ENCODE measurements at places on chromosomes 2 and 18.

DNA sequence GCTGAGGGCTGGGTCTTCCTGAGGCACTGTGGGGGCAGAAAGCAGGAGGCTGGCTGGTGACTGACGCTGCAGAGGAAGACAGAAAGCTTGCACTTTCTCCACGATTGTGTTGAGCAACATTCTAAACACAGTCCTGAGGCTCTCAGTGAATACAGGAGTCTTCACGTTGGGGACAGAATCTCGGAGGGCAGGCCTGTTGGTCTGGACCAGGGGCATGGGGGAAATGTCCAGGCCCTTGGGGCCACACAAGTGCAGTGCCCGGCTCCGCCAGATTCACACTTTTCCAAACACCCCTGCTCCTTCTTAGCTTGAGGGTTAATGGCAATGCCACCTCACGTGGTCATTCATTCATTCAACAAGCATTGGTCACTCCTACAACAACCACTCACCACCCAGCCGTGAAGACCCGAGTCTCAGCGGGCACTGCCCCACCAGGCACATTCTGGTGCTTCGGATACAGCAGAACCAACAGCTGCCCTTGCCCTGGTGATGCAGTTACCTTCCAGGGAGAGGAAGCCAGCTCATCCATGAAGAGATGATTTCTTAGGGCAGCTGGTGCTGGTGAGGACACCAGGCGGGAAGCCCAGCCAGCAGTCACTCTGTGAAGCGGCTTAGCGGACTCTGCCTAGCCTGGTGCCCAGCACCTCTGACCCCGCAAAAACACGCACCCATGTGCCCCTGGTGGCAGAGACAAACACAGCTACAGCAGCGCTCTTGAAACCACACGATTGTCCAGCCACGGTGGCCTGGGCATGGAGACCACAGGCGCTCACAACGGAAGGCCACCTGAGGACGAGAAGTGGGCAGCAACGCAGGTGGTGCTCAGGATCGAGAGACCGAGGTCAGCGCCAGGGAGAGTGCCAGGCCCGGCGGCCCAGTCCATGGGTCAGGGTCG is 10.9 kb upstream of the GPC1 start:
- DNase-seq = peak; percentile 1

GRCh38 chr2:168748461-168748860 is 54.0 kb upstream of the NOSTRIN start:
- DNase-seq = no peak

DNA sequence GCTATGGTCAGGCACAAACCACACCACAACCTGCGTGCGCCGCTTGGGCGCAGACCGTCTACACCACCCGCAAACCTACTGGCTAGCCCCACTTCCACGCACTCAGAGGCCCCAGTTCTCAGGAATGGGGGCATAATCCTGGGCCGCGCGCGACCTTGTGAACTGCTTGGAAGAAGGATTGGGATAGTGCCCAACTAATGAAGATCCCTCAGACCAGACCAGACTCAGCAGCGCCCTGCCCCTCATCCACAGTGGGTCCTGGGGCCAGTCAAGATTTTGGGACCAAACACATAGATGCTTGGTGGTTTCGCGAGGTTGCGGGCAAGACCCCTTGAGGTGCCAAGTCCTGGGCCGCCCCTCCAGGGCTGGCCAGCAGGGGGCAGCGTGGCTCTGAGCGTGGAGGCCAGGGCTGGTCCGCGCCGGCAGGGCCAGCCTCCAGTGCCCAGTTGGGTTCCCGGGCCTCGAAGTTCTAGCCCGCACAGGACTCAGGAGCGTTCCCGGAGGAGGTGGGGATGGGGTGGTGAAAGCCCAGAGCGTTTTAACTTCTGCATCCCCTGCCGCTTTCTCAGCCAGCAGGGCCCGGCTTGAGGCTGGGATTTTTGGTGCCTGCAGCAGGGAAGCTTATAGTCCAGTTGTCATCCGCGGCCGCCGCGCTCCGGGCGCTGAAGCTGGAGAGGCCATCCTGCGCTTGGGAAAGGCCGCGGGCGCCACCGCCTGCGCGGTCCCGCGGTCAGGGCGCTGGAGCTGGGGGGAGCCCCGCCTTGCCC is 8.3 kb downstream of the OSR1 start:
- peak; percentile 46 for DNase-seq

GRCh38 chr2:50443288-50443687 is 588.6 kb downstream of the NRXN1 start:
- DNase-seq = no peak

- DNase-seq = no peak
Observed at GRCh38 chr2:80858965-80859364, 554.4 kb upstream of the LRRTM1 start.

DNA sequence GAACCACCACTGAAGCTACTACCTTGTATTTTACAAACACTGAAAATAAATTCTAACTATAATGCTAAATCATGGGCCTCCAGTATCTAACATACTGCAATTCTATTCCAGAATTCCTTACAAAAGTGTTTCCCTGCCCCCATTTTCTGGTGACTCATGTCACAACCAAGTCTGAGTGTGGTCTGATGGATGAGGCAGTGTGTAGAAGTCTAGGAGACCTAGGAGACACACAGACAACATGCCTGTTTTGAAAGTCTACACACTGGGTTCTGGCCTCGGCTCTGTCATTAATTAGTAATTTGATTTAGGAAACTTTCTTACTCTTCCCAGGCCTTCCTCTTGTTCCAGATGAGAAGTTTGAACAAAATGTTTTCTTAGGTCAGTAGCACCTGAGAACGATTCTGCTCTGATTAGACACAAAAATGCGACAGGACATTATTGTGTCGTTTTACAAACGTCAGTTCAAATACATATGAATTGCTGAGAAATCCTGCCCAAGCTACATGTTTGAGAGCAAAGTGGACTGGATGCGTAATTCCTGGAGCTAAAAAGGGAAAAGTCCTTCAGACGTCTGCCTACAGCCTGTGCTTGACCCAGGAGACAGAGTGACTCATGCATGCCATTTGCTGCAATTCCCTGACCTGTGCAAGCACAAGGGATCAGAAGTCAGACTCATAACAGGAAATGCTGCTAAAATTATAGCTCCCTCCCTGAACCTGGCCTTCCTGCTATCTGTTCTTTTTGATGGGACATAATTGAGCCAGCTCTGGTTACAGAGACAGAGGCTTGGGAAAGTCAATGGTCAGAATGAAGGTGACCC is 494.4 kb downstream of the SOX11 start:
- DNase-seq = no peak

GRCh38 chr2:105683011-105683492 is 61.7 kb upstream of the NCK2 start:
- DNase-seq = no peak

- DNase-seq = no peak
Observed at GRCh38 chr2:131641414-131642206, 113.9 kb downstream of the CCDC74A start.

DNA sequence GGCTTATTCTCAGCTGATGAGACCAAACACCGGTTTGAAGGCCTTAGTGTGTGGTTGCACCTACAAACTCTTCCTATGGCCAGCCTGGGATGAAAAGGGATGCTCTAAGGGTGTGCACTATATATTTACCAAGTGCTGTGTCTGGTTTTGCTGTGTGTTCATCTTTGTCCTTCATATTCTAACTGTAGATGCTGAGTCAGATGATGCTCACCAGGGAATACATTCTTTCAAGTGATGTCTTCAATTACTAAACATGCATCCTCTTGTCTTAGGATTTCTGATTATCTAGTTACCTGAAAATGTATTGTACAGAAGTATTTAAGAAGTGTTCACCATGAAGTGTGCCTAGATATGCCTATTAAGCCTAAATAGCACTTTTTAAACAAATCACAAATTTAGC is 1111.6 kb upstream of the ZEB2 start:
- no peak for DNase-seq

GRCh38 chr2:67242456-67242855 is 154.7 kb upstream of the ETAA1 start:
- DNase-seq = no peak

DNA sequence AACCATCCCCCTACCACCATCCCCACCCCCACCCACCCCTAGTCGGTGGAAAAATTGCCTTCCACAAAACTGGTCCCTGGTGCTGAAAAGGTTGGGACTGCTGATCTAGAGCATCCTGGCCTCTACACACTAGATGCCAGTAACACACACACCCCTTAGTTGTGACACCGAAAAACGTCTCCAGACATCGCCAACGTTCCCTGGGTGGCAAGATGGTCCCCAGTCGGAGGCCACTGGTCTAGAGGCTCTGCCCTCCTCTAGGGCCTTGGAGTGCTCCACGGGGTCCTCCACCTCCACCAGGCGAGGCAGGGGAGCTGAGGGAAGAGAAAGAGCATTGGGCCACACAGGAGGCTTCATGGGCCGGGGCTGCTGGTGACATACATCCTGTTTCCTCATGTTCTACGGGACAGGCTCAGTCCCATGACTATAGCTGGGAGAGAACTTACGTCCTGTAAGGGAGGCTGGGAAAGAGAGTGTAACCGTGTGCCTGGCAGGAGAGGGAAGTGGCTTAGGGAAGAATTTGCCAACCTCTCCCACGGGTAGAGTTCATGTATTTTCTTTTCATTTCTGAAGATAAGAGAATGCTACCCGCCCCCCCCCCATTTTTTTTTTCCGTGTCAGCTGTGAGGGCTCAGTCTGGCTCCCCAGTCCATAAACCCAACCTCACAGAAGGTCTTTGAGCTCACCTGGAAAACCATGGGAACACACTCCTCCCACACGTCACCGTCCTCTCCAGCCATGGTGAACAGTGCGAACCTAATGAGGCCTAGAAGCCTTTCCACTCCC is 132.7 kb upstream of the MYCN start:
- DNase-seq = no peak

DNA sequence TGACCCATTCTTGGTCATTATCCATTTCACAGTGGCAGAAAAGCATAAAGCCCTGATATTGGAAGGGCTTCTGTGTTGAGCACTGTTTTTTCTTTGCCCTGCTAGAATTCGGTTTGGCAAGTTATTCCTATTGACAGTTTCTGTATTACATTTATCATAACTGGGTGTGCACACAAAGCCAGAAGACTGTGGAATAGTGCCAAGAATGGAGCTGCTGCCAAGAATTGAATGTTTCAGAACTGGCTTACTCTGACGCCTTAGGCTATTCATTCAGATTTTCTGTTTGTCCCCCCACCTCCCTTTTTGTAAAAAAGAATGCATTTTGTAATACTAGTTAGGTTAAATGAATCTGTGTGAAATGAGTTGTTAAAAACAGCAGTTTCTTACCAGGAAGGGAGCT is 12.7 kb downstream of the KDM3A start:
- DNase-seq = no peak

GRCh38 chr2:10762651-10763460 is 41.4 kb downstream of the ATP6V1C2 start:
- DNase-seq = no peak

DNA sequence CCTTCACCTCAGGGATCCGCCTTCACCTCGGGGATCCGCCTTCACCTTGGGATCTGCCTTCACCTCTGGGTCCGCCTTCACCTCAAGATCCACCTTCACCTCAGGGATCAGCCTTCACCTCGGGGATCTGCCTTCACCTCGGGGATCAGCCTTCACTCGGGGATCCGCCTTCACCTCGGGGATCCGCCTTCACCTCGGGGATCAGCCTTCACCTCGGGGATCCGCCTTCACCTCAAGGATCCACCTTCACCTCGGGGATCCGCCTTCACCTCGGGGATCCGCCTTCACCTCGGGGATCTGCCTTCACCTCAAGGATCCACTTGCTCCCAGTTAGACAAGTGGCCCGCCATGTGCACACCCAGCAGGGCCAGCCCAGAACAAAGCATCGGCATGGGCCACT is 7.3 kb downstream of the KIF1A start:
- DNase-seq = no peak

DNA sequence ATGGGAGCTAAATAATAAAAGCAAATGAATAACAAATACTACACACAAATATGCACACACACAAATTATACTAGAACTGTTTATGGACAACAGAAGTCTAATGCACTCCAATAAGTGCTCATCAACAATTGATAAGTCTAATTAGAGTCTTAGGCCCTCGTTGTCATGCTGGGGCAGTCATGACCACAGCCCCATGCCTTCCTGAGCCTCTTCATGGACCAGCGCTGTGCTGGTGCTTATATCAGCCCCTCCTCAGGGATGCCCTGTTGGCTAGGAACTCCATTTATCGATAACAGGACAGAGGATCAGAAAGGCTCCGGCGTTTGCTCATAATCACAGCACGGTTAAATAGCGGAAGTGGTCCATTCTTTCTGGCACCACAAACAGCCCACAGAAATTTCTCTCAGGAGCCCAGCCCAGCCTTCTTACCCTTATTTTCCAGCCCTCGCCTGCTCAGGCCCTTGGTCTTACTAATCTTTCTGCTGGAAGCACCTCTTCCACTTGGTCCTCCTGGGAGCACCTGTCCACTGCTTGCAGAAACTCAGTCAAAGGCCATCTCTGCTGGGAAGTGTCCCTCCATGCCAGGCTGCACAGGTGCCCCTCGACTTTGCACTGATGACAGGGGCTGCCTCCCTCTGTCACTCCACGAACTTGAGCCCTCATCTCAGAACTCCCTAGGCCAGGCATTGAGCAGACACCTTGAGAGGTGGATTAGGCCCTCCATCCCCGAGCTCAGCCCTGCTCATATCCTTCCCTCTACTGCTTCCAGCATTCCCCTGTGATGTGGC is 500.2 kb upstream of the HS6ST1 start:
- no peak for DNase-seq

- no peak for DNase-seq
Observed at GRCh38 chr2:172893671-172894070, 158.0 kb downstream of the RAPGEF4 start.

- DNase-seq = no peak
Observed at GRCh38 chr18:5973099-5973498, 77.8 kb upstream of the TMEM200C start.

DNA sequence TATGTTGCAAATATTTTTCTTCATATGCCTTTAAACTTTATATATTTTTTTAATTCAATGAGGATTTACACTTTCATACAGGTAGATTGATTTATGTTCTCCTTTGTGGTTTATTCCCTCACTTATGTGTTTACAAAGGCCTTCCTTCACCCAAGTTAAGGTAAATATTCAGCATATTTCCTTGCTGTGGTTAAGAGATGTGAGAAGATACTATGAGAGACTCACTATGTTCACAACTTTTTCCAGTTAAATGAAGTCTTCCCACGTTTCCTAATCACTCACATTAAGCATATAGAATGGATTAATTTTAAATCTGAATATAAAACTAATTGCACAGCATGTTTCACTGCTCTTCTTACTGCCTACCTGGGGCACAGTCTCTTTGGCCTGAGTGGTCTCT is 597 bp downstream of the PECR start:
- no peak for DNase-seq

- no peak for DNase-seq
Observed at GRCh38 chr2:30403592-30404312, 43.3 kb upstream of the LCLAT1 start.

DNA sequence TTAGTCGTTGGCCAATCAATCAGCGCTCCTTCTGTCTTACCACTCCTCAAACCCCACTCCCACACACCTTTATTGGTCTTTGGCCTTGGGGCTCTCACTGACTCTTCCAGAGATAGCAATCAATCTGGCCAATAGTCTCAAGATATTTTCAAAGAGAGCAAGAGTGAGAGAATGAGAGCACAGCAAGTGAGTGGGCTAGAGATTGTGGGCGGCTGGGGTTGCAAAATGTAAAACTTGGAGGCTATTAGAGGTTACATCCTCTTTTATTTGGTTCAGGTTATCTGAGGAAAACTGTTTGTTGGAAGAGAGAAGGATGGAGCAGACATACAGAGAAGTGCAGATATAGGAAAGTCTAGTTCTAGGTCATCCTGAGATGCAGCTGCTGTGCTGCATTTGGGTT is 32.8 kb downstream of the TACR1 start:
- DNase-seq = no peak
